ENCODE measurements at places on chromosomes 4 and X.
A peak's percentile ranks its signal among the peaks of the same experiment; 100 is the strongest.

- peak; percentile 39 for DNase-seq
These were observed 339 bp downstream of the CUL4B start for GRCh38 chrX:120560405-120560841.

DNA sequence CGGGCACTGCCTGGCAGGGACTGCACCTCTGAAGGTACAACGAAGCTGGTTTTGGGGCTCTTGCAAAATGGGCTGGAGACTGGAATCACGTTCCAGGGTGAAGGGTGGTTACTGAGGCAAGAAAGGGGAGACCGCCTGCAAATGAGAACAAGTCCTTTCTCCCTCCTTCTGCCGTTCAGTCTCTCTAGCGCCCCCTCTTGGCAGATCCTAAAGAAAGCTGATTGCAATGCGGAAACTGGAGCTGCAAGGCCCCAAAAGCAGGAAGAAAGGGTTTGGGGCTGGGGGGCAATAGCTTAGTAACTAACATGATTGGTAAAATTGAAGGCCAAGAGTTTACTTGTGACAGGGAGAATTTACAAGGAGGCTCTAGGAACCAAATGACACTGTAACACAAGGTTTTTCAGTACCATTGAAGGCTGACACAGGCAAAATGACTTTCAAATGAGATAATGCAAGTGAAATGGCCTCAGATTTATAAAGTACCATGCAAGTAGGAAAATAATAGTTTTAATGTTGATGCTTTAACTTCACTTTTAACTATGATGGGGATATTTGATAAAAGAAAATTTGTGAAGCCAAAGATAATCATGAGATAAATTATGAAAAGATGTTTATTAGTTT, 222.7 kb upstream of the HAND2 start:
- DNase-seq, result peak; percentile 66

DNA sequence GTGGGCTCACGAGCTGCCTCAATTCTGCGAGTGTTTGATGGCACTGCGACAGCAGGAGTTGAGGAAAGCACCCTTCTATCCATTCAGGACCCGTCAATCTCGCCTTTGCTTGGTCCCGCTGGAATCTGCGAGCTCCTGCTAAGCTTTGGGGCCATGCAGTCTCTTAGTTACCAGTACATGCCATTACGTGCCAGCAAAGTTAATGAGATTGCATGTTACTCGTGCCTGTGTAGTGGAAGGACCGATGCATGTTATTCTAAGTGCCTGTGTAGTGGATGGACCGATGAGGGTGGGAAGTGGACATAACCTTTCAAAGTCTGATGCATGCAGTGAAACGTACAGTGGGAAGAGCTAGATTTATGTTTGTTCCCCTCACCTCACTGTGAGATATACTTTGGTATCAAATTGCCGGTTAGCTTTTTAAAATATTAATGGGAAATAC, 569 bp downstream of the RPS3A start:
- no peak for DNase-seq

- DNase-seq, result no peak
These were observed 118.5 kb downstream of the VSIG4 start for GRCh38 chrX:65921363-65921762.

DNA sequence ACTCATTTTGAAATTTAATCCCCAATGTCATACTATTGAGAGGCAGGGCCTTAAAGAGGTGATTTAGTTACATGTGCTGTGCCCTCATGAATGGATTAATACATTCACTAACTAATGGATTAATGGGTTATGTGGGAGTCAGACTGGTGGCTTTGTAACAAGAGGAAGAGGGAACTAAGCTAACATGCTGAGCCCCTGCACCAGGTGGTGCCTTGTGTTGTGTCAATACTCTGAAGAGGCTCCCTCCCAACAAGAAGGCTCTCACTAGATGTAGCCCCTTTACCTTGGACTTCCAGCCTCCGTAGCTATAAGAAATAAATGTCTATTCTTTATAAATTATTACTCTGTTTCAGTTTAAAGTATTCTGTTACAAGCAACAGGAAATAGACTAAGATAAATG, 411.9 kb upstream of the EMCN start:
- no peak for DNase-seq

GRCh38 chrX:110759785-110760184, 35.8 kb downstream of the CHRDL1 start:
- DNase-seq, result no peak

DNA sequence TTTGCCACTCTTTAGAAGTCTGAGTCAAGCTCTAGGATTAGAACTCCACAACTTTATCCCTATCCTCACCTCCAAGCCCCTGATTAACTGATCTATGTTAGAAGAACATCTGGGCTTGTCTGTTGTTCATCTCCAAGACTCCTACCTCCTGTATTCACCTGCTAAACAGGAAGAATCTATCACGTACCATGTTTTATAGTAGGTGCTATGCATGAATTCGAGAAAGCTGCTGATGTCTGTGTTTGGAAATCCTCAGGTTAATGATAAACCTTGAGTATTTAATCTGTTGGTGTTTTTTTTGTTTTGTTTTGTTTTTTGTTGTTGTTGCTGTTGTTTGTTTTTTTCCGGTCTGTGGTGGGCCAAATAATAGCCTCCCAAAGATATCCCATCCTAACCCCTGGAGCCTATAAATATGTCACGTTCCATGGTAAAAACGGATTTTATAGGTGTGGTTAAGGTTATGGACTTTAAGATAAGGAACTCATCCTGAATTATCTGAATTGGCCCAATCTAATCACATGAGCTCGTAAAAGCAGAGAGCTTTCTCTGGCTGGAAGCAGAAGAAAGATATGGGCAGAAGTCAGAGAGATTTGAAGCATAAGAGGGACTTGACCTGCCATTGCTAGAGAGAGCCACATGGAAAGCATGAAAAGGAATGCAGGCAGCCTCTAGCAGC, 101.2 kb upstream of the DUSP21 start:
- no peak for DNase-seq

DNA sequence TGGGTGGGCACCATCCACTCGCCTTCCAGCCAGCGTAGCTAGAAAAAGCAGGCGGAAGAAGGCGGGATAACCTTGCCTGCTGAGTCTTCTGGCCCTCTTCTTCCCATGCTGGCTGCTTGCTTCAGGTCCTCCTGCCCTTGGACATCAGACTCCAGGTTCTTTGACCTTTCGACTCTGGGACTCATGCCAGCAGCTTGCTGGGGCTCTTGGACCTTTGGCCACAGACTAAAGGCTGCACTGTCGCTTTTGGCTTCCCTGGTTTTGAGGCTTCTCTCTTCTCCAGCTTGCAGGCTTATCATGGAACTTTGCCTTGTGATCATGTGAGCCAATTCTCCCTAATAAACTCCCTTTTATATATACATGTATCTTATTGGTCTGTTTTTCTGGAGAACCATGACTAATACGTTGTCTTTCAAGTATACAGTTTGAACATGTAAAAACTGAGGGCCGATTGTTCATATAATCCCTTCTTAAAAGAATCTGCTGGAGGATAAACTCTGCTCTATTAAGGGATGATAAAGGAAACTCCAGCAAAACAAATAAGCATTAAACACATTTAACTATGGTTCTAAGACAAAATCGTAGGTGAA, 116.6 kb upstream of the LCORL start:
- no peak for DNase-seq

- DNase-seq, result no peak
These were observed 126.1 kb downstream of the NAA11 start for GRCh38 chr4:79199743-79200142.

- DNase-seq, result no peak
These were observed 152.3 kb upstream of the PRDX4 start for GRCh38 chrX:23515028-23515427.

GRCh38 chr4:98110929-98111328, 32.3 kb downstream of the STPG2 start:
- no peak for DNase-seq

GRCh38 chr4:108099838-108100237, 68.9 kb downstream of the LEF1 start:
- no peak for DNase-seq

GRCh38 chrX:26664919-26665318, 448.9 kb downstream of the MAGEB5 start:
- DNase-seq, result no peak

DNA sequence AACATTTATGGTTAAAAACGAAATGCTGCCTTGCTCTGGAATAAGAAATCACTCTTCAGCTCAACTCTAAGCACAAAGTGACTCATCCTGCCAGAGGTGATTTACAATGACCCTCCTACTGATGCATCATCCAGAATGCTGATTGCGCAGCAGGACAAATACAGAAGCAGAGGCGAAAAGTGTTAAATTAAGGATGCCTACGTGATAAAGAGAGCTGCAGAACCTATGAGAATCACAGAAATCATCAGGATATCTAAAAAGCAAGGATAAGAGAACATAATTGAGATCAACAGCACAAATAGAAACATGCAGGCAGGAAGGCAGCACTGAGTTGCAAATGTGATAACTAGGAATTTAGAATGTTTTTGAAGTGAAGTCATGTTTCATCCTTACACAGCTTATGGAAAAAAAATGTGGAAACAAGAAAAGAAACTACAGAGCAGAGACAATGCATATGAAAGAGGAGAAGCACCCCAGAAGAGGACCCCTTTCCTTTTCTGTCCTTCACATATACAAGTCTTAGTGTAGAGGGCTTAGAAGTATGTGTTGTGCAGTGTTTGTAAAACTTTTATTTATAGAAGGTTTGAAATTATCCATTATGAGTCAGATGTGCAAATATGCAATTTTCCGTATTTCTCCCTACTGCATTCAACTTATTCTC, 188.4 kb downstream of the SLC7A11 start:
- DNase-seq, result no peak

DNA sequence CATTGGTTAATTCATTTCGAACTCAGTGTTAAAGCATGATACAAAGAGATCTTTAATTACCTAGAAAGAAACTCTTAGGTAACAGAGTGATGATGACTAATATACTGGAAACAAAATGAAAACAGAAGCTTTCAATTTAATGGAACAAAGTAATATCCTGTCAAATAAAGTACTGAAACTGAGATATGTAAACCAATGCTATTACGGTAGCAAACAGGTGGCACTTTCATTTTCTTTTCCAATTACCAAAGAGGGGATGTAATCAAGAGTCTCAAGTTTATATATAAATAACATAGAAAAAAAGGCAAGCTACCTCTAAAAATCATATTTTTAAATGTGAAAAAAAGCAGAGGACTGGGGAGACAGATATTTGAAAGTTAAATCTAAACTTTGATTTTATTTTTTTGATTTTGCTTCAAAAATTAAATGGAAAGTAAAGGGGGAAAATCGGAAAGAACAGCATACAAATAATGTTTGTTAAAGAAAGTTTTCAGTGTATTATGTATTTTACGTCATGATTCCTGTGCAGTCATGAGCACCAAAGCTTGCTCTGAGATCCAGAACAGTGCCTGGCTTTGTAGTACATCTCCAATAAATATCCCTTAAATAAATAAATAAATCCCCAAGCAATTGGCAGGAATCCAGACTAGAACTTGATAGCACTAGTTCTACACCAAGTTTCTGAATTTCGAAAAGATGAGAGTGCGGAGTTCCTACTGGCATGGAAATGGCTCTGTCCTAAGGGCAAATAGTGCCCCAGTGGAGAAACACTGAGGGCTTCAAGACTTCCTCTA, 25.0 kb upstream of the RAPGEF2 start:
- no peak for DNase-seq

GRCh38 chrX:95318882-95319281, 1365.8 kb upstream of the DIAPH2 start:
- DNase-seq, result peak; percentile 0

Data from suppressor macrophage (primary cell).